Activated T-cell treated with anti-CD3 and anti-CD28 coated beads, Interleukin-2, amount 50 U/mL, for 72 hours (primary cell): ENCODE measurements at places on chromosomes 7 and 10. TPM values are rescaled to one million over a fixed set of nuclear protein-coding genes. Genes with fewer than 3 reads are reported as not detected.

DNA sequence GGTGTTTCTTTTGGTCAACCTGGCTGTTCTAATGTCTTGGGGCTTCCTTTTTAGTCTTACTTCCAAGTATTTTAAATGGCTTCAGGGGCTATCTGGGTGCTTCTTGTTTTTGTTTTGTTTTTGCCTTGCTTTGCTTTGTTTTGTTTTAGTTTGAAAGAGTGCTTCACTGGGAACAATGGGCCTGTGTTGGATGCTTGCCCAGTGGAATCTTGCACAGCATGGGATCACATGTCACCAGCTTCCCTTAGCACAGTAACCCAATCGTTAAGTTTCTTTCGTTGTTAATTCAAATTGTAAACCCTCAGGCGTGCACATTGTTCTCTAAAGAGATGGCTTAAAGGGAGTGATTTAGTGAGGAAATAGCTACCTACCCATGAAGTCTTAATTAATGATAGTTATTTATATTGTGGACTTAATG is 8.9 kb downstream of the COL17A1 start:
- no peak for DNase-seq

The NPFFR1 gene
- 0.02 TPM for total RNA-seq

- no peak for DNase-seq
Measured at GRCh38 chr10:67549390-67549789, 146.6 kb downstream of the CTNNA3 start.

DNA sequence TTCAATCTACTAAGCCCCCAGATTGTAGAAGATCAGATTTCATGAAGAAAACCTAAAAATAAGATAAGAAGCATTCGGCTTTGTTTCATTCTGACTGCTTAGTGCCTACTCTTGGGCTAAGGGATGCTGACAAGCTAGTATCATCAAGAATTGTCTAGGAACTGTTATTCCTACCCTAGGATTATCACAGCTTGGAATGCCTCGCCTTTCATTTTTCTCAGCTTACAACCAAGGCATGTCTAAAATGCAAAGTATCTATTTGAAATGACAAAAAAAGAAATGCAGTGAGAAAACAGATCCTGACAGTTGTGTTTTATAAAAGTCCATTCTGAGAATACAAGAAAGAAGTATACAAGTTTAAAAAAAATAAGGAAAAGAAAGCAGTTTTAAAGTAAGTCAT is 441.0 kb downstream of the KCNMA1 start:
- DNase-seq, result no peak

GRCh38 chr7:99576251-99576650 is 17.8 kb downstream of the ZNF655 start:
- DNase-seq, result no peak

GRCh38 chr10:13722747-13723653 is 136.2 kb downstream of the PRPF18 start:
- DNase-seq, result no peak

The MOGAT3 gene
- not detected for total RNA-seq

GRCh38 chr10:35607475-35608327 is 2.6 kb downstream of the GJD4 start:
- DNase-seq, result no peak

DNA sequence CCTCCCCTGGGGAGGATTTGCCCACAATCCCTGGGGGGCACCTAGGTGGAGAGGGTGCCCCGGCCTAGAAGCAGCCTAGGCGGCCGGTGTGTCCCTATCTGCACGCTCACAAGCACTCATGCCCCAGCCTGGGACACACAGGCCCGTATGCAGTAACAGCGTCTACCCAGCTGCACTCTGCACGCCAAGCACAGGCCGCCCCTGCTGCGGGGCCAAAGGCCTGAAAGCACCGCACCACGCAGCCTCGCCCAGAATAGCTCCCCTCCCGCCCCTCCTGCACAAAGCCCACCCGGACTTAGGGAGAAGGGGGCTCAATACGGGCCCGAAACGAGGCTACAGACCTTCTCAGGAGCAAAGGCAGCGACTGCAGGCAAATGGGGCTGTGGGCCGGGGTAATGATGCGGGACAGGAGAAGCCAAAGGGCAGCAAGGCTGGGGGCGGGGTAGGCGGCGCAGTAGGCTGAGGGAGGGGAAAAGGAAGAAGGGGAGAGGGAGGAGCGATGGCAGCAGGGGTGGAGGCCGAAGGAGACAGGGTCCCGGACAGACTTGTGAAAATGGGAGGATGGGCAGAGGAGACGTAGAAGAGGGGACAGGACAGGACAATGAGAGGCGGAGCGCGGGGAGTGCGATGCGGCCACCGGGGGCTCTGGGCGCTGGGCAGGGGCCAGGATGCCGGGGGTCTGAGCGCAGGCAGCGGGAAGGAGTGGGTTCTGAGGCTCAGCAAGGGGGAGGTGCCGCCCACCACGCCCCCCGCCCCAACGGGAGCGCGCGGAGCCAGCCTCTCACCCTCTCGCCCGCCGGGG is 544 bp downstream of the GPRIN2 start:
- DNase-seq, result no peak

The PDE1C gene
- total RNA-seq, result not detected

The EPHA1 gene
- 4.2 TPM for total RNA-seq

The CFAP69 gene
- total RNA-seq, result 0.79 TPM
